Activated CD4-positive, CD25-positive, alpha-beta regulatory T cell treated with anti-CD3 and anti-CD28 coated beads, Interleukin-2, amount 50 U/mL, for 72 hours (primary cell): ENCODE measurements at places on chromosomes 6 and 20.
A peak's percentile ranks its signal among the peaks of the same experiment; 100 is the strongest.

DNA sequence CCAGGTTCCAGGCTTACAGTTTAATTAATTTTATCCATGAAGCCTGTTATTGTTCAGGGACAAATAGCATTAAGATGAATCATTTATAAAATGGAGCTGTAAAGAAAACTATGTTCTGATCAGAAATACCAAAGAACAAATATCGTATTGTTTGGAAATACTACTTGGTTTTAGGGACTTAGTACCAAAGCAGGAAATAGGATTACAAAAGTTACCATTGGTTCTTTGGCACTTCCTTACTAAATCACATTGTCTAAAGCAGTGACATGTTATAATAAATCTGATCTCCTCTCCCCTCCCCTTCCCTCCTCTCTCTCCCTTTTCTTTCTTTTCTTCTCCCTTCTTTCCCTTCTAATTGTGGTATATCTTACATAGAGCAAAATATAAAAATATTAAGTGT, 29.6 kb downstream of the CRYBG1 start:
- no peak for DNase-seq

GRCh38 chr6:3351105-3351676, 92.4 kb downstream of the PSMG4 start:
- DNase-seq, result no peak

DNA sequence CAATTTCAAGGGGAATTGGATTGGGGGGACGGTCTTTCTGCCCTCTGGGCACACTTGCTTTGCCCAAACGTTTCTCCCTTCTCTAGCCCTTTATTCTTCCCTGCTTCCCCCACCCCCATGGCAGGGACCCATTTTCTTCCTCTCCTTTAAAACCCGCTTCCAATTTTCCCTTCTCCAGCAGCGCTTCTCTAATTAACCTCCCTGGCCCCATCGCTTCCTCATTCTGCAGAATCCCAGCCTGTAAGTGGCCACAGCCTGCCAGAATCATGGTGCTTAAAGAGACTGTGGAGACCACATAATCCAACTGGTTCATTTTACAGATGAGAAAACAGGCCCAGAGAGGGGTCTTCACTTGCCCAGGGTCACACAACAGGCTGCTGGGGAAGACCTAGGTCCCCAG, 61.4 kb downstream of the CPNE5 start:
- no peak for DNase-seq

GRCh38 chr20:40962733-40963504, 65.7 kb upstream of the TOP1 start:
- DNase-seq, result peak; percentile 76

GRCh38 chr20:39019027-39019426, 56.9 kb downstream of the DHX35 start:
- no peak for DNase-seq

DNA sequence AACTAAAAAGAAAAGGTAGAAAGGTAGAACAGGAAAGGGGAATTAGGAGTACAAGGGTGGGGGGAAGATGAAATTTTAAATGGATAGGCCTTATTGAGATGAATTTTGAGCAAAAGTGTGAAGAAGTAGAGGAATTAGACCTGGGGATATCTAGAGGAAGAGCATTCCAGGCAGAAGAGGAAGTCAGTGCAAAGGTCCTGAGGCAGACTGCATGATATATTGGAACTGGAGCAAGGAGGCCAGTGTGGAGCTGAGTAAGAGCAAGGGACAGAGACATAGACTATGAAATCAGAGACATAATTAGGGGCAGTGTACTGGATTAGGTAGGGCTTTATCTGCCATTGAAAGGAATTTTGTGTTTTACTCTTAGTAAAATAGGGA, 40.4 kb downstream of the MAPK14 start:
- DNase-seq, result no peak

DNA sequence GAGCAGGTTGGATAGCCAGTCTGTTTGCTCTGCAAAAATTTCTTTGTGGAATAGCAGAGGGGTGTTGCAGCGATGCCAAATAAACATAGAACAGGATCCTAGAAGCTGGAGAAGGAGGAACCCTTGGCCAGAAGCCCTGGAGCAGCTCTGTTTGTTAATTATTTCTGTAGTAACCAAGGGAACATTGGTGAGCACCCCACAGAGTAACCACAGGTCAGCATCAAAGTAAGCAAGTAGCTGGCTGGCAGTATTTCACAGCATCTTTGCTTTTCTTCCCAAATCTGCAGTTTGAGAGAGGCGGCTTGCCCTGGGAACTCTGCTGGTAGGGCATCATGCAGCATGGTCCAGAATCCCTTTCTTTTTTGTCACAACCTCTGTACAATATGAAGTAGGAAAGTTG, 12.7 kb upstream of the APMAP start:
- DNase-seq, result peak; percentile 4
